ENCODE measurements at places on chromosomes 2 and 18. TPM values are rescaled to one million over a fixed set of nuclear protein-coding genes. Genes with fewer than 3 reads are reported as not detected.

DNA sequence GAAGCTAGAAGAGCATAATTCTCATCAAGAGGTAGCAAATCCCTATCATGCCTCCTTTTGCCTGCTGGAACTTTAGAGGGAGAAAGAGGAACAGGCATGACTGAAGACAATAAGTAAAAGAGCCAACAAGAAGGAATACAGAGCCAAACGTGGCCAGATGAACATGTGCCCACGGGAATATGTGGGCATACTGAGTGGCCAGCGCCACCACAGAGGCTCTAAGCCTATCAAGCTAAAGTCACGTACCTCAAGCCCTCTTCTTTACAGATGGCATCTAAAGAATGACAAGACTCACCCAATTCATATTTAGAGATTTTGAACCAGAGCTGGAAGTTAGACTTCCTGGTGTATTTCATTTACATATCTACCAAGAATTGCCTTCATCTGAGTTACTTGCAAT lies 59.9 kb upstream of the ITGA4 start:
- DNase-seq: no peak

GRCh38 chr2:203621981-203622515 lies 84.4 kb upstream of the CD28 start:
- no peak for DNase-seq

GRCh38 chr2:188773075-188773474 lies 201.1 kb upstream of the COL3A1 start:
- DNase-seq: no peak

GRCh38 chr2:145760781-145761649 lies 1241.1 kb upstream of the ZEB2 start:
- DNase-seq: no peak

GRCh38 chr2:53913721-53914120 lies 54.0 kb upstream of the GPR75 start:
- DNase-seq: no peak

GRCh38 chr18:10312326-10313015 lies 142.0 kb upstream of the APCDD1 start:
- DNase-seq: no peak

DNA sequence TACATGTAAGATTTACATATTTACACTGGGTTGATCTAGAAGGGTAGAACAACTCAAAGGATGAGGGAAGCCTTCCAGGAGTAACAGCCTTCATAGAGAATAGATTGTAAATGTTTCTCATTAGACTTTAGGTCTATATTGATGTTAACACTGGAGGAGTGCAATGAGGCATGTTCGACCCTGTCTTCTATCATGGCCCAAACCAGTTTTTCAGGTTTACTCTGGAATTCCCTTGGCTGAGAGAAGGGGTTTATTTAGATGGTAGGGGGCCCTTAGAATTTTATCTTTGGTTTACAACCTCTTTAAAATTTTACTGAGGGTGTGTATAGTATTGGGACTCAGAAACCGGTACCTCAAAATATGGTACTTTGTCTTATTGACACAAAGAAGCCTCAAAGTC lies 634.9 kb upstream of the PIK3C3 start:
- DNase-seq: no peak

- DNase-seq: no peak
Measured at GRCh38 chr2:18149660-18150246, 271.3 kb downstream of the KCNS3 start.

GRCh38 chr2:127598711-127599110 lies 47.2 kb upstream of the GPR17 start:
- no peak for DNase-seq

GRCh38 chr2:25400576-25401216 lies 59.0 kb upstream of the DNMT3A start:
- DNase-seq: no peak

GRCh38 chr2:20931346-20931745 lies 108.4 kb upstream of the LDAH start:
- DNase-seq: no peak

LOXHD1 gene
- not detected for total RNA-seq

RAB17 gene
- total RNA-seq: 0.68 TPM
